ENCODE measurements at places on chromosomes 2 and 18. TPM values are rescaled to one million over a fixed set of nuclear protein-coding genes. Genes with fewer than 3 reads are reported as not detected.

ARHGEF33 gene
- polyA plus RNA-seq: 0.15 TPM

- peak; percentile 26 for DNase-seq
Observed at GRCh38 chr2:41791523-41791922, 256.3 kb upstream of the PKDCC start.

DNA sequence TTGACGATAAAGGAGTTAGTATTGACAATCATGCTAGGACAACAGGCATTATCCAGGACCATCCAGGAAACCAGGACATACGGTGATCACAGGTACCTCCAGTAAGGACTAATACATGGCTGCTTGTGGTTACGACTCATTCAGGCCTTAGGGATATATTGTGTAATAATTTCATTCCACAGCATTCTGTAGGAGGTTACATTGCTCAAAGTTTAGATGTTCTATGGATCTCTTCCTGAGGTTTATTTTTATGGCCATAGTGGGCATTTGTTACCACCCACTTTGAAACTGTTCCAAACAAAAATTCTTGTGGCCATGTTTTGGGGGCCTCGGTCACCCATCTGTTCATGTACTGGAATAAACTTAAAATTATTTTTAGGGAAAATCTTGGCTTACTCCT, 431.6 kb downstream of the METTL4 start:
- no peak for DNase-seq

DNA sequence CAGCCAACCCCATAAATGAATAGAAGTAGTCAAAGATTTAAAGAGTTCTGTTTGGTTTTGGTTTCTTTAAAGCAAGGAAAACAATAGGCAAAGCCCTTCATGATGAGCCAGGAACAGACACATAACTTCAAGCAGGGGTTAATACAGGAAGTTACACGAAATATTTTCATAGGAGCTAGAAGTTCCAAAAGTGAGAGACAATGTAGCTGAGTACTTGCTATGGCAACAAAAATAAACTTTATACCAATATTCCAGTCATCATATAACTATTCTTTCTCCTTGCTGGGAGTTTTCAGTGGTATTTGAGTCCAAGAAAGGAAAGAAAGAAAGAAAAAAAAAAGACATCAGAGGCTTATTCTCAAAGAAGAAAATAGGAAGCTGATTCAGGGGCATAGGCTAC, 56.2 kb downstream of the COBLL1 start:
- DNase-seq: peak; percentile 89

DNA sequence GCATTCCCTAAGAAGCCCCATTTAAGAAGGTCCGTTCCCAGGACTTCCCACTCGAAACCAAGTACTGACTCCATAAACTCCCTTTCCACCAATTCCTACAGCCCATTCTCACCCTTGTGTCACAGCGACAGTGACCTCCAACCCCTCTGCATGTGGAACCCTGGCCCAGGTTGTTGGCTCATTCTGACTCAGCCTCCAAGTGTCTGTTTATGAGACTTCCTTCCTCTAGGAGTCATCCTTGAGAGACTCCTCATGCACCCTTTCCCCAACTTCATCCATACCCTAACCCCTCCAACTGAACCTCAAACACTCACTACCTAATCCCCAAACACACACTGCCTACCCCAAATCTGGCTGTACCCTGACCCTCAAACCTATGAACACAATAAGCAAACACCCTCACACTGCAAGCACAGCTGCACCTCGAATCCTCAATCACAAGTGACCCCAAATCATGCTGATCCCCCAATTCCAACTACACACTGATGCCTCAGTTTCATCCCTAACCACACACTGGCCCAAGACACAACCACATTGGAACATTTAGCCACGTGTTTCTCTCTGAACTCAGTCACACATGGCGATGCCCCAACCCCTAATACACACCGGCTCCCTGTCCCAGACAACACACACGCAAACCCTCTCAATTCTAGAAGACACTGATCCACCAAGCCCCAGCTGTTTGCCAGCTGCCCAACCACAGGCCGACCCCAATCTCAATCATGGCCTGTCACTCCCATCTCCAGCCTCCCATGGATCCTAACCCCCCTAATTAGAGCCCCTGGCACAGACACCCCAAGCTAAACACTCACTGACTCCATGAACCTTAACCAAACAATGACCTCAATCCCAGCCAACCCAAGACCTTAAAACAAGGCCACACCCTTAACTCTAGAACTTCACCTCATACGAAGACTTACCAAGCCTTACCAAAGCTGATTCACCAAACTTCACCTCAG, 219.6 kb downstream of the CYP26B1 start:
- no peak for DNase-seq

Data from endothelial cell of umbilical vein (primary cell).